ENCODE measurements at places on chromosomes 16 and 17.

GRCh38 chr16:89472711-89473075 is 17.7 kb downstream of the ANKRD11 start:
- DNase-seq = no peak

DNA sequence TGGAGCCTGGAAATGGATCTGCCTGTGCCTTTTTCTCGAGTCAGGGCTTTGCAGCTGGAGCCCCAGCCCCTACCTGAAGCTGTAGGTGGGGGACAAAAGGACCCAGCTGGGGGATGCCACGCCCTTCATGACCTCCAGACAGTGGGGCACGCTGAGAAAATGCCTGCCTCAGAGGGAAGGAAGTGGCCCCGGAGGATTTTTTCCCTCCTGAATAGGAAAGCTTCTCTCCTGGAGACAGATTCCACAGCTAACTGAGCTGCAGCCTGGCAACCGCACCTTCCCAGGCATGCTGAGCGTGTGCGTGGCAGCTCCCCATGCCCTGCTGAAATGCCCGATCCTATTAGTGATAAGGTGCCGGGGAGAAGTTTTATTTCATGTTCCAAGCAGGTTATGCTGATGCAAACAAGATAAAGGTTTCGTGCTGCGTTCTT is 58.0 kb downstream of the AIPL1 start:
- DNase-seq = no peak

- no peak for DNase-seq
These were observed 142.9 kb upstream of the MYOCD start for GRCh38 chr17:12522743-12523183.

DNA sequence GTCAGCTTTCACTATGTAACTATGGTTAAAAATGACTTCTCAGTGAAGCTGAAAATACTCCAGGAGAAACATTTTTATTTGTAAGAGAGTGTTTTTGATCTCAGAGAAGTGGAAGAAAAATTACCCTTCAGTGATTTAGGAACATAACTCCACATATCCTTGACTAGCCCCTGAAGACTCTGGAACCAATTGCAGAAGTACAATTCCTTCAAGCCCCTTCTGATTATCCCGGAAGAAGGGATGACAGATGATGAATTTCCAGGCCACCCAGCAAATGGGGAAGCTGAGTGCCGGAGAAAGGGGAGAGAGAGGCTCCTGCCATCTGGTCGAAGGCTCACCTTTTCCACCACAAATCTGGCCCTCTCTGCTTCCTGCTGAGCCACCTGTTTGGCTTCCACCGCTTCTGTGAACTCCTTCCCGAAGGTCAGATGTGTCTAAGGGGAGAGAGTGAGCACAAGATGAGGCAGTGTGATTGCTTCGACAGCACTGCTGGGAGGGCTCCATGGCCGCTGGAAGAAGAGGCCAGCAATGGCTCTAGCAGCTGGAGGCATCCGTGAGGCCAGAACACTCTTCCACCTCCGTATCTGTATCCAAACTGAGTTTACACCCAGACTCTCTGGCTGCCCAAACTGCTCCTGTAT is 8.1 kb downstream of the PHB1 start:
- no peak for DNase-seq

DNA sequence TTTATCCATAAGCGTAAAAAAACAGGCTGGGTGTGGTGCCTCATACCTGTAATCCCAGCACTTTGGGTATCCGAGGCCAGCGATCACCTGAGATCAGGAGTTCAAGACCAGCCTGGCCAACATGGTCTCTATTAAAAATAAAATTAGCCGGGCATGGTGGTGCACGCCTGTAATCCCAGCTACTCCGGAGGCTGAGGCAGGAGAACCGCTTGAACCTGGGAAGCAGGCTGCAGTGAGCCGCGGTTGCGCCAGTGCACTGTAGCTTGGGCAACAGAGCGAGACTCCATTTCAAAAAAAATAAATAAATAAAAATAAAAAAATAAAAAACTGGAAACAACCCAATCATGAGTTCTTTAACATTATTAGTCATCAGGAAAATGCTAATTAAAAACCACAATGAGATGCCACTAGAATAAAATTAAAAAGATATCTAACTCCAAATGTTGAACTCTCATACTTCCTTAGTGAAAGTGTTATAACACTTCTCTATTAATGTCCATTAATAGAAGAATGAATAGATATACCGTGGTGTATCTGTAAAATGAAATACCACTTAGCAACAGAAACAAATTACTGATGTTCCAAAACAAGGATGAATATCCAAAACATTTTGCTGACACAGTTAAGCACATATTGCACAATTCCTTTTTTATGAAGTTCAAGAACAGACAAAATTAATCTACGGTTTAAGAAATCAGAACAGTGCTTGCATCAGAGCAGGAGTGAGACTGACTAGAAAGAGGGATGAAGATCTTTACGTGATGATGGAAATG is 13.1 kb downstream of the MPHOSPH6 start:
- no peak for DNase-seq

DNA sequence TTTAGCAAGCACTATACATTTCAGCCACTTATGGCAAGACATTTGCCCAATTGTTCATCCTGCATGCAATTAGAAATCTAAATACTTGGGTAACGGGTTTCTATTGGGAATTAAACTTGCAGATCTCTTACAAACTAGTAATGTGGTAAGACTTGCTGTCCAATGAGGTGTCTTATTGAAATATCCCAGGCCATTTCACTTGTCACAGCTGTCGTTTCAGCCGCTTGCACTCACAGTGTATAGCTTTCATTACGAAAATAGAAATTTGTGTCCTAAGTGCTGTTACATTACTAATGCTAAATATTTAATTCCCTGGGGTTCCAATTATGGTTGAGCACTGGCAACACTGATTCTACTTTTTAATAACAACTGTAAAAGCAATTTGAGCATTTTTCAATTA is 40.3 kb upstream of the IRX5 start:
- DNase-seq = no peak

DNA sequence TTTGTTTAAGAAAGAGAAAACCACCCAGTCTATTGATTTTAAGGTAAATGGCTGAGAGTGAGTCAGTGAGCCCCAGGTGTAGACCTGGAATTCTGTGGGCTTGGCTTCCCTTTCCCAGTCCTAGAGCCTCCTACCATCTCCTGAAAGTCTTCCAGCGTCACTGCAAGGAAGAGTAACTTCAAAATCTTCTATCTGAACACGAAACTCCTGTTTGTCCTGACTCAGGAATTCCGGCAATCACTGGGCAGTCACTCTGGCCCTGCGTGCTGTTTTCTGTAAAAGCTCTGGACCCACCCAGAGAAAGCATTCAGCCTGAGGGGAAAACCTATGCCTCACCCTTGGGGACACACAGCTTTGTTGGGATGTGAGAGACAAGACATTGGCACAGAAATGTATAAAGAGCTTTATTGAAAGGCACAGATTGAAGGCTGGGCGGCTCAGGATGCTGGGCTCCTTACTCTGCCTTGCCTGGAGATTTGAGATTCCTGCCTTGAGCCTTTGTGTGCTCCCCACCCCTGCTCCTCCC is 15.9 kb downstream of the MINK1 start:
- no peak for DNase-seq

- DNase-seq = no peak
These were observed 26.2 kb downstream of the TRIM16 start for GRCh38 chr17:15657868-15658267.

- DNase-seq = no peak
These were observed 45.3 kb downstream of the MPRIP start for GRCh38 chr17:17087424-17088015.

GRCh38 chr17:16470265-16470664 is 21.7 kb downstream of the LRRC75A start:
- DNase-seq = peak; percentile 58

DNA sequence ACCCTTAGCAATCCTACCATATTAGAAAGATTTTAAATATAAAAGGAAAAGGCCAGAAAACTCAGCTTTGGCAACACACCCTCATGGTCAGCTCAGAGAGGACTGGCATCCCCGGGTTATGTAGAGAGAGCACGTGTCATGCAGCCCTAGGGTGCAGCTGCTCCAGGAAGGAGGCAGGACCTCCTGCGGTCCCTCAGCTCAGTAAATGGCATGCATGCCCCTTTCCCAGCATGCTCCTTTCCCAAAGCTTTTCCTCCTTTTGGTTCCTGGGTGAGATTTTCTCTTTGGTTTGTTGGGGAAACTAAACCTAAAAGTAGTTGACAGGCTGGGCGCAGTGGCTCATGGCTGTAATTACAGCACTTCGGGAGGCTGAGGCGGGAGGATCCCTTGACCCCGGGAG is 3.9 kb downstream of the GAN start:
- no peak for DNase-seq

DNA sequence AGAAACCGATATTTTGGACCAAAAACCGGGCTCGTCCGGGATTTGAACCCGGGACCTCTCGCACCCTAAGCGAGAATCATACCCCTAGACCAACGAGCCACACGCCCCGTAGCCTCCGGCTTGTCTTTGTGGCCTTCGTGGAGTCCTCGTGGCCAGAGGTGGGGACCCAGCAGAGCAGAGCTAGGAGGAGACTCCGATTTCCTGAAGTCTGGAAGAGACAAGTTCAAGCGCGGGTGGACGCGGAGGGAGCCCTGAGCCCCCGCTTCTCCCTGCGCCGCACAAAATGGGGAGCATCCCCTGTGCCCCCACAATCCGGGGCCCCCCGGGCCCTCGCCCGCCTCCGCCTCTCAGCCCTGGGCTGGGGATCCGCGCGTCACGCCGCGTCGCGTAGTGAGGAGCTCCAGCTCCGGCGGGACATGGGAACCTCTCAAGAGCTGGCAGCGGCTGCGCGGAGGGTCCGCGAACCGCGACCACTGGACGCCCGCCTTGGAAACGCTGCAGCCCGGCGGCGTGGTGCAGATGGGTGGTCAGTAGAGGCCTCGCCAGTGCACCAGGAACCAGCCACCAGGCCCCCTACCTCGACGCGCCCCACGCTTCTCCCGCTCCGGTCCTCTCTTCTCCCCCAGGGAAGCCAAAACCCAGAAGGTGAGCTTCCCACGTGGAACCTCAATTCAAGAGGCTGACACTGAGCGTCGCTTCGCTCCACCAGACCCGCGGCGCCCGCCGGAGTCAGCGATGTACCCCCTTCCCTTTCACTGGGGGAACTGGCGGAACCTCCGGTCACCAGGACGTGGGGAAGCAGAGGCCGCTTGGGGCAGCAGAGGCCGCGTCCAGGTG is 5.2 kb upstream of the OR1F1 start:
- DNase-seq = no peak

- DNase-seq = no peak
These were observed 2.1 kb downstream of the METTL22 start for GRCh38 chr16:8623634-8624033.

GRCh38 chr16:29989111-29989858 is 6.1 kb downstream of the HIRIP3 start:
- DNase-seq = no peak

- DNase-seq = no peak
These were observed 29.8 kb upstream of the EIF1 start for GRCh38 chr17:41658846-41659245.

DNA sequence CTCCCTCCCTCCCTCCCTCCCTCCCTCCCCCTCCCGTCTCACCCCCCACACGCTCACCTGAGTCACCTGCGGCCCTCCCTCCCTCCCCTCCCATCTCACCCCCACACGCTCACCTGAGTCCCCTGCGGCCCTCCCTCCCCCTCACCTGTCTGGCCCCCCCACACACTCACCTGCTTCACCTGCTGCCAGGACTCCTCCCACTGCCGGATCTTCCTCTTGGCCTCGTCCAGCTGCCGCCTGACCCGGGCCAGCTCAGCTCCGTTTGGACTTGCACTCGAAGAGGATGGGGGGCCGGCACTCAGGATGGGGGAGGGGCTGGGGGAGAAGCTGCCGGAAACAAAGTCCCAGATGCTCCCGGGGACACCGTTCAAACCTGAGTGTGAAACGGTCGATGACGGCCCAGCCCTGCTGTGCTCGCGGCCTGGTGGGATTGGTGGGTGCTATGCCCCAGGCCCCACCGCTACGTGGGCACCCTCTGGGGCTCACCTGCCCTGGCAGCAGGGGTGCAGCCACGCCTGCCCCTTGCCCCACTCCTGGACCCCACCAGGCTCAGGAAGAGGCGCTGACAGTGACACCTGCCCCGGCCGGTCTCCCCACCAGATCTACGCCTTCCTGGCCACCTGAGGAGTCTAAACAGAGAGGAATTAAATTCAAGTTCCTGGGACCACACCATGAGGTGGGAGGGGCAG is 15.9 kb downstream of the GNPTG start:
- no peak for DNase-seq

DNA sequence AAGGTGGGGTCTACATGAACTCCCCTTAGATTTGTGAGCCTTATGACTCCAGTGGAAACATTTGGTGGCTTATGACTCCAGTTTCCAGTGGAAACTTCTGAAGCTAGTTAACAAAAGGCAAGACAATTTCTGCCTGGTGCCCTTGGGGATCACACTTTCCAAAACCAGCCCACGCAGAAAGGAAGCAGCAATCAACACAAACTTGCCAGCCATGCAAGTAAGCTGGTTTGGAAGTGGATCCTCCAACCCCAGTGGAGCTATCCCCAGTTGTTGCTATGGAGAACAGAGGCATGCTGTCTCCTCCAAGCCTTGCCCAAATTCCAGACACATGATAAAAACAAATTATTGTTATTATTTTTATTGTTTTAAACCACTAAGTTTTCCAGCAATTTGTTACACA is 130.9 kb downstream of the CDH11 start:
- DNase-seq = no peak

GRCh38 chr16:89315791-89316581 is 98.5 kb downstream of the ZNF778 start:
- DNase-seq = no peak

DNA sequence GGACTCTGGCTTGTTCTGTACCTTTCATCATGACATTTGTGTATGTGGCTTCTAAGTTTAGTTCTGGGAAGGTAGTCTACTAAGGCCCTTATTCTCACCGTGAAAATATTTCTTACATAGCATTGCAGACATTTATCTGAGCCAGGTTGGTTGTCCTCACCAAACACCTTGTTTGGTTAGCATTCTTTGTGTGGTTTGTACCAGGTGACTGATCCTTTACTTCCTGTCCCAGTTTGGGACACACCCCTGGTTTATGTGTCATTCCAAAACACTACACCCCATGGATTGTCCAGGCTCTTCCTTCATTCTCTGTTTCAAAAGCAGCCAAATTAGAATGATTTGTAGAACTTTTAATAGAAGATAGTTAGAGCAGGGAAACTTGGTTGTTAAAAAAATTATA is 23.2 kb upstream of the DUSP14 start:
- no peak for DNase-seq

- no peak for DNase-seq
These were observed 674.9 kb upstream of the C16orf82 start for GRCh38 chr16:26391833-26392232.

DNA sequence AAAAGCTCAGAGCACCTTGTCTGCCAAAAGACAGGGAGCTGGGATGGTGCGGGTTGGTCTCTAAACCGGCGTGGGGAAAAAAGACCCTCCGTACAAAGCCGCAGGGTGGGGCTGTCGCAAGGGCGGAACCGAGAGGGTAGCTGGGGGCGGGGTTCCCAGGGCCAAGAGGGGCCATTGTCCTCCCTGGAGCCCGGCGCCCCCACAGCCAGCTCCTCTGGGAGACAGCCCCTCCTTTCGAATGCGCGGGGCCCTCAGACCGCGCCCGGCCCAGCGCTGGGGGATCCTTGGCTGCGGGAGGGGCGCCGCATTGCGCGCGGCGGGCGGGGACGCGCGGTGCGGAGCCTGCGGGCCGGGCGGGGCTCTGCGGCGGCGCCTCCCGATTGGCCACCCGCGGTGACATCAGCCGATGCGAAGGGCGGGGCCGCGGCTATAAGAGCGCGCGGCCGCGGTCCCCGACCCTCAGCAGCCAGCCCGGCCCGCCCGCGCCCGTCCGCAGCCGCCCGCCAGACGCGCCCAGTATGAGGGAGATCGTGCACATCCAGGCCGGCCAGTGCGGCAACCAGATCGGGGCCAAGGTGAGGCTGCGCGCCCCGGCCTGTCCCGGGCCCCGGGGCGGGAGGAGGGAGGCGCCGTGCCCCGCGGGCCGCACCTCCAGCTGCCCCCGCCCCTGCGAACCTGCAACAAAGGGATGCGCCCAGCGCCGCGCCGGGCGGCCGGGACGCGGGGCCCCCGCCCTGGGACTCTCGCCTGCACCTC is at the start of gene TUBB3:
Gene TUBB3 (plus strand): TSS at position 459 of the 756 bp plus-strand sequence. CDS start 60 bp downstream, at position 519.
- peak; percentile 64 for DNase-seq
